ENCODE measurements at places on chromosomes 6 and 20.

DNA sequence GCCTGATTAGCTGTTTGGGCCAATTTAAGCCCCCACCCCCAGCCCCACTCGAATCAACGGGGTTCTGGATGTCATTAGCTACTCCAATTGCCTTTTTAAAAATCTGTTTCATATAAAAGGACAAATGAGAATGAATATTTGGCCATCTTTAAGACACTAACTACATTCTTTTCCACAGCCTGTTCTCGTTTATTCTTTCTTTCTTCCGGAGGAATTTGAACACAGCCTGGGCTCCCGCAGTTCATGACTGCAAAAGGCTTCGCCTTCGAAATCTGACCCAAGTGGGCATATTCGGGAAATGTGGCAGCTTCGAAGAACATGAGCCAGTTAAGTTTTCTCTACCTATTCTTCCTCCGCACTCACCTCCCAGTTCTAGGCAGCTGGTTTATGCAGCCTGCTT lies 49.4 kb upstream of the NFATC2 start:
- no peaks in the 10 kb centered on the region for H3K27me3 ChIP-seq
- DNase-seq = no peak
- H3K4me3 ChIP-seq = no peak overlapping the region
- H3K4me1 ChIP-seq = no peaks in the 10 kb centered on the region
- H3K36me3 ChIP-seq = no peaks in the 10 kb centered on the region

GRCh38 chr6:54132587-54132986 lies 21.3 kb downstream of the MLIP start:
- no peak overlapping the region for H3K4me3 ChIP-seq
- H3K4me1 ChIP-seq = peaks cover 16% of the 10 kb centered on the region
- H3K27ac ChIP-seq = no peak overlapping the region
- H3K36me3 ChIP-seq = no peaks in the 10 kb centered on the region

DNA sequence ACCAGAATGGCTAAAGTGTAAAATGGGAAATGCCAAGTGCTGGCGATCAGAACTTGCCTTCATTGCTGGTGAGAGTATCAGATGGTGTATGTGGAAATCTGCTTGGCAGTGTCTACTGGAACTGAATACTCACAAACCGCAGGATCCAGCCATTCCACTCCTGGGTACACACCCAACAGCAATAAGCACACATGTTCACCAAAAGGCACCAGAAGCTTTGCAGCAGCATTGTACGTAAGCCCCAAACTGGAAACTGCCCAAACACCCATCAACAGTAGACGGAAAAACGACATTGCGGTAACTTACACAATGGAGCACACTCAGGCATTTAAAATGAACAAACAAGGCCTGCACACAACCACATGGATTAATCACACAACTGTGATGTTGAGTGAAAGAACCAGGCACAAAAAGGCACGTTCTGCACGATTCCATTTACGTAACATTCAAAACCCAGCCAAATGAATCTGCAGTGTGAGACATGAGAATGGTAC lies 37.3 kb upstream of the BPIFA2 start:
- H3K4me1 ChIP-seq = peaks cover 20% of the 10 kb centered on the region
- H3K27me3 ChIP-seq = no peaks in the 10 kb centered on the region
- H3K4me3 ChIP-seq = no peak overlapping the region
- DNase-seq = no peak

- H3K36me3 ChIP-seq = no peaks in the 10 kb centered on the region
- H3K4me1 ChIP-seq = no peaks in the 10 kb centered on the region
- no peak overlapping the region for H3K4me3 ChIP-seq
- no peaks in the 10 kb centered on the region for H3K27me3 ChIP-seq
Observed at GRCh38 chr20:8790442-8791074, 278.3 kb upstream of the PLCB4 start.

DNA sequence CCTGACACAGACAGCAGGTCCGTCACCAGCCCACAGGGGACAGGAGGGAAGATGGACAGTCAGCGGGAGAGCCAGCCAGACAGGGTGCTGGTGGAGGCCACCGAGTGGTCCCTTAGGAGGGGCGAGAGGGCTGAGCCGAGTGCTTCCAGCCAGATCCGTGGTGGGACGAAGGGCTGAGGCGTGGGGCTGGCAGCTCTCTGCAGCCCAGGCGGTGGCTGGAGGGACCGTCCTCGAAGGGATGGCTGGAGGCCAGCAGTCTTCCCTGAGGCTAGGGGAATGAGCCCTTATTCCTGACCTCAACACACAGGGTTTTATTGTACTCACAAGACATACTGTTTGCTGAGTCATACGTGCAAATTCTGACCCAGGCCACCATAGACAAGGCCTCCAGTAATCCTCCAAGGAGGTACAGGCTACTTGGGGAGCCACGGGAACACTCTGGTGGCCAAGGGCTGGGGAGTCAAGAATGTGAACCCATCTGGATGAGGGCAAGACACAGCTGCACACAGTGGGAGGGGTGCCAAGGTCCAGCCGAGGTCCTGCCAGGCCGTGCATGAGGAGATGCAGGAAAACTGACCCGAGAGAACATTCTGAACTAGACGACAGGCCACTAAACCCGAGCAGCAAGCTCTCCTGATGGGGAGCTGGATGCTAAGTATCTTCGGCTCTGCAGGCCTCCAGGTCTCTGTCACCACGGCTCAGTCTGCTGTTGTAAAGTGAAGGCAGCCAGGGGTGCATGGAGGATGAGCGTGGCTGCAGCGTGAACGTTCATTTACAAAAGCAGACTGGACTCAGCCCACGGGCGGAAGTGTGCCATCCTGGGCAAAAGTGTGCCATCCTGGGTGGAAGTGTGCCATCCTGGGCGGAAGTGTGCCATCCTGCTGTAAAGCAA lies 242.5 kb downstream of the TTLL2 start:
- H3K27me3 ChIP-seq = no peaks in the 10 kb centered on the region
- H3K27ac ChIP-seq = no peak overlapping the region

DNA sequence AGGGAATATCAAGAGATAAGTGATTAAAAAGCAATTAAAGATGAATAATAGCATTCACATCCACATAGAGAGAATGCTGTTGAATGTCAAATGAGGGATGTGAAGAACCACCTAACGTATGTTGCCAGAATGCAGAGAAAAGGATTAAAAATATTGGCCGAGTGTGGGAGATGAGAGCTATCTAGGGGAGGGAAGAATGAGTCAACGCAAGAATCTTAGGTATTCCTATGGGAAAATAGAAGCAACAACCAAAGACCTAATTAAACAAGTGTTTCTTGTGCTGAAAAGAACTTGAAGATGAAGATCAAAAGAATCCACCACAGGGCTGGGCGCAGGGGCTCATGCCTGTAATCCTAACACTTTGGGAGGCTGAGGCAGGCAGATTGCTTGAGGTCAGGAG lies 12.2 kb upstream of the RSPH3 start:
- H3K36me3 ChIP-seq = no peaks in the 10 kb centered on the region
- no peak for DNase-seq
- H3K4me3 ChIP-seq = no peak overlapping the region
- no peaks in the 10 kb centered on the region for H3K27me3 ChIP-seq
- no peaks in the 10 kb centered on the region for H3K4me1 ChIP-seq

- DNase-seq = no peak
- H3K27ac ChIP-seq = no peak overlapping the region
- no peaks in the 10 kb centered on the region for H3K36me3 ChIP-seq
- H3K4me1 ChIP-seq = no peaks in the 10 kb centered on the region
- no peaks in the 10 kb centered on the region for H3K27me3 ChIP-seq
Observed at GRCh38 chr6:36945301-36945700, 9.2 kb upstream of the PI16 start.

DNA sequence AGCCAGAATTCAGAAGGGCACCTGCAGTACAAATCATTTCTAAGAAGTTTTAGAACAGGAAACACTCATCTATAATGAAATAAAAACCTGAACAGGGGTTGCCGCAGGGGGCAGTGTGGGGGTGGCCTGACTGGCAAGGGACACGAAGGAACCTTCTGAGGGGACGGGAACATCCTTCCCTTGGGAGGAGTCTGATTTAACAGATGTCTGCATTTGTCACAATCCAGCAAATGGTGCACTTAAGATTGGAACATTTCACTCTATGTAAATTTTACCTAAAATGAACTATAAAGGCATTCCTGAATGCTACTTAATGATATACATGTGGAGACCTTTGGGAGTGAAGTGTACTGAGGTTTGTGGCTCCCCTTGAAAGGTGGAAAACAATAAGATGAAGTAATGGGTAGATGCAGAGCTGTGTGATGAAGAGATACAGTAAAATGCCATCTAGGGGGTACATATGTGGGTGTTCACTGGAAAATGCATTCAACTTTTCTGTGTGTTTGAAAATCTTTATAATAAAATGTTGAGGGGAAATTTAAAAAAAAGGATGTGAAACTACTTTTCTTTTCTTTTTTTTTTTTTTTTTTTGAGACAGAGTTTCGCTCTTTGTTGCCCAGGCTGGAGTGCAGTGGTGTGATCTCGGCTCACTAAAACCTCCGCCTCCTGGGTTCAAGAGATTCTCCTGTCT lies 89.5 kb downstream of the SNX5 start:
- H3K27ac ChIP-seq = no peak overlapping the region
- DNase-seq = no peak
- no peaks in the 10 kb centered on the region for H3K36me3 ChIP-seq
- no peak overlapping the region for H3K4me3 ChIP-seq
- no peaks in the 10 kb centered on the region for H3K27me3 ChIP-seq
- peaks cover 23% of the 10 kb centered on the region for H3K4me1 ChIP-seq

- no peak overlapping the region for H3K27ac ChIP-seq
- peaks cover 45% of the 10 kb centered on the region for H3K27me3 ChIP-seq
- H3K36me3 ChIP-seq = no peaks in the 10 kb centered on the region
- no peaks in the 10 kb centered on the region for H3K4me1 ChIP-seq
Observed at GRCh38 chr20:63015662-63016361, 9.0 kb upstream of the BHLHE23 start.

DNA sequence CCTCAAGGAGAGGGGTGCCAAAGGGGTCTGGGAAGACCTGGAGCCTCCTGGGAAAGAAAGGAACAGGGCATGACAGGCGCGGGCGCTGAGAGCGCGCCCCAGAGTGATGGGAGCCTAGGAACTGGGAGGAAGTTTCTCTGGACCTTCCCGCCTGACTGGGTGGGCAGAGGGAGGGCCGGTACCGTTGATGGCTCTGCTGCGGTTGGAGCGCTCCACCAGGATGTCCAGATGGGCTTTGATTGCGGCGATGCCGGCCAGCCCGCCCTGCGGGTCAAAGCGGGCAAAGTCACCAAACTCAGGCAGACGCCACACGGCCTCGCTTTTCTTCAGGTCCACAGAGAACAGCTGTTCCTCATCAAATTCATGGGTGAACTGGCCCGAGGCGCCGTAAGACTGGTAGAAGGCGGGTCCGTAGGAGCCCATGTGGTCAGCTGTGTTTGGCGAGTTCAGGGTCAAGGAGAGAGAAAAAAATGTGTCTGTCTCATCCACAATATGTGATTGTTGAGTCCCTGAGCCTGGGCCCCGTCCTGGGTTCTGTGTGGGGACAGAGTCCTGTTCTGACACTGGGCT lies 1.5 kb downstream of the HLA-DOA start:
- no peak for DNase-seq
- H3K27me3 ChIP-seq = no peaks in the 10 kb centered on the region
- no peak overlapping the region for H3K27ac ChIP-seq
- H3K4me3 ChIP-seq = no peak overlapping the region

DNA sequence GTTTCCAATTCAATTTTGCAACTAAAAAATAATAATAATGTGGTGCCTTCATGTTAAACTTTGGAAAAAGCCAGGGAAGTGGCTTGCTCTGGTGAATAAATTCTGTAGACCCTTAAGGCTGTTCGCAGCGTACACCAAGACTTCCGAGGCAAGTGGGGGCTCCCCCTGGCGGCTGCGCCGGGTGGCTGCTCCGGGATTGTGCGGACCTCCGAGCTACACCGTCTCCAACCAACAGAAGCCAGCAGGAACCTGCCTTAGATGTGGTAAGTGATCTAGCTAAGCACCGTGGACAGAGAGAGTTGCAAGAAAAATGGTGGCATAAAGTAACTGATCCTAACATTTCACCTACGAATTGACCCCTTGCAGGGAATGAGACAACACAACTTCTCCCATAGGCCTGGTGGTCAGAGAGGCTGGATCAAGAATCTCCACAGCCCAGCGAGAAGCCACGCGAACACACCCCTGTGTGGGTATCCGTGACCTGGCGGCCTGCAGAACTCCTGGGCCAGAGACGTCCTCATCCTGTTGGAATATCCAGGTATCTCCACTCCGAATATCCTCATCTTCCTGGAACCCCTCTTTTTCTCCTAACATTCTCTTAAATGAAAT lies 69.6 kb downstream of the TBXT start:
- no peaks in the 10 kb centered on the region for H3K27me3 ChIP-seq
- no peak overlapping the region for H3K27ac ChIP-seq
- H3K4me1 ChIP-seq = no peaks in the 10 kb centered on the region
- DNase-seq = peak; percentile 84
- no peak overlapping the region for H3K4me3 ChIP-seq
- no peaks in the 10 kb centered on the region for H3K36me3 ChIP-seq

DNA sequence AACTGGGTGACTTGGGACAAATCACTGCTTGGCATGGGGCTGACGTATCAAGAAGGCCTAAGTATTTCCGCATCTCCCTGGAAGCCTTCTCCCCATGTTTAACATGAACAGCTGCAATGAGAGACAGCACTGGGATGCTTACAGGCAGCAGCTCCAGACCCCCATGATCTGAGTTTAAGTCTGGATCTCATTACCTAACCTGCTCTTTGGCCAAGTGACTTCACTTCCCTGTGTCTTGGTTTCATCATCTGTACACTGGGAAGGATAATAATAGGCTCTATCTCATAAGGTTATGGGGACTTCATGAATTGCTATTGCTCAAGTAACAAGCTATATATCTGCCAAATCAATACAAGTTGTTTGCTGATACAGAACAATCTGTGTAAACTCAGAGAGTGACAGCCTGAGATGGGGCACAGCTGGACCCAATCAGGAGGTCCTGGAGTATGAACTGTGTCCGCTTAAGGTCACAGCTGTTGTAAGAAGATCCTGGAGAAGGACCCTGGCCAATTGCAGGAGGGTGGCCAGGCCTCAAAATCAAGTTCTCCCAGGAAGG lies 56.0 kb downstream of the TGM2 start:
- no peak overlapping the region for H3K4me3 ChIP-seq
- no peaks in the 10 kb centered on the region for H3K27me3 ChIP-seq
- no peak for DNase-seq
- no peaks in the 10 kb centered on the region for H3K36me3 ChIP-seq

GRCh38 chr6:125392682-125393081 lies 90.9 kb upstream of the HDDC2 start:
- no peaks in the 10 kb centered on the region for H3K27me3 ChIP-seq
- no peak overlapping the region for H3K4me3 ChIP-seq
- H3K27ac ChIP-seq = no peak overlapping the region
- DNase-seq = no peak
- H3K4me1 ChIP-seq = no peaks in the 10 kb centered on the region

DNA sequence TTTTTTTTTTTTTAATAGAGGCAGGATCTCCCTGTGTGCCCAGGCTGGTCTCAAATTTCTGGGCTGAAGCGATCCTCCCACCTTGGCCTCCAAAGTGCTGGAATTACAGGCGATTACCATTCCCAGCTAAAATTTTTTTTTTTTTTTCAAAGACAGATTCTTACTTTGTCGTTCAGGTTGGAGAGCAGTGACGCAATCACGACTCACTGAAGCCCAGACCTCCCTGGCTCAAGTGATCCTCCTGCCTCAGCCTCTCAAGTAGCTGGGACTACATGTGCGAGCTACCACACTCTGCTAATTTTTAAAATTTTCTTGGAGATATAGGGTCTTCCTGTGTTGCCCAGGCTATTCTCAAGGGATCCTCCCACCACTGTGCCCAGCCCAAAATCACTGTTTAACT lies 58.0 kb upstream of the MYO6 start:
- no peak overlapping the region for H3K4me3 ChIP-seq
- no peaks in the 10 kb centered on the region for H3K4me1 ChIP-seq
- no peak for DNase-seq
- no peaks in the 10 kb centered on the region for H3K27me3 ChIP-seq

- no peaks in the 10 kb centered on the region for H3K27me3 ChIP-seq
- no peak overlapping the region for H3K27ac ChIP-seq
- peaks cover 18% of the 10 kb centered on the region for H3K4me1 ChIP-seq
- no peak for DNase-seq
- no peaks in the 10 kb centered on the region for H3K36me3 ChIP-seq
- no peak overlapping the region for H3K4me3 ChIP-seq
Observed at GRCh38 chr6:147081076-147081609, 123.1 kb upstream of the STXBP5 start.
